ENCODE measurements at places on chromosomes 16 and 17.
A peak's percentile ranks its signal among the peaks of the same experiment; 100 is the strongest.

DNA sequence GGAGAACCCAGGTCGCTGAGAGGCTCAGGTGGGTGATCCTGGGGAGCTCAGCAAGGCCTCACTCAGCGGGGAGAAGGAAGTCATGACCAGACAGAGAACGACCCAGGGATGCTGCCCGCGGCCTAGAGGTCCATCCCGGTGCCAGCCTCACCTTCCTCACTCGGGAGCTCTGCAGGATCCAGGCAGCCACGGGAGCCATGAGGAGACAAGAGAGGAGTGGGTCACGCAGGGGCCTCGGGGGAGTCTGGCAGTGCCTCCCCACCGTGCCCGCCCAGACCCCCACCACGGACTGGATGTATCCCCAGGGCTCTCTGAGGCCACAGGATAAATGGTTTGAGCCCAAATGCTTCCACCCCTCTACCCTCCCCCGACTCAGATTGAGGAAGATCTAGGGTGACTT lies 10.7 kb downstream of the ATP2A3 start:
- DNase-seq, result no peak

- DNase-seq, result no peak
Observed at GRCh38 chr17:37318931-37319594, 56.7 kb upstream of the C17orf78 start.

DNA sequence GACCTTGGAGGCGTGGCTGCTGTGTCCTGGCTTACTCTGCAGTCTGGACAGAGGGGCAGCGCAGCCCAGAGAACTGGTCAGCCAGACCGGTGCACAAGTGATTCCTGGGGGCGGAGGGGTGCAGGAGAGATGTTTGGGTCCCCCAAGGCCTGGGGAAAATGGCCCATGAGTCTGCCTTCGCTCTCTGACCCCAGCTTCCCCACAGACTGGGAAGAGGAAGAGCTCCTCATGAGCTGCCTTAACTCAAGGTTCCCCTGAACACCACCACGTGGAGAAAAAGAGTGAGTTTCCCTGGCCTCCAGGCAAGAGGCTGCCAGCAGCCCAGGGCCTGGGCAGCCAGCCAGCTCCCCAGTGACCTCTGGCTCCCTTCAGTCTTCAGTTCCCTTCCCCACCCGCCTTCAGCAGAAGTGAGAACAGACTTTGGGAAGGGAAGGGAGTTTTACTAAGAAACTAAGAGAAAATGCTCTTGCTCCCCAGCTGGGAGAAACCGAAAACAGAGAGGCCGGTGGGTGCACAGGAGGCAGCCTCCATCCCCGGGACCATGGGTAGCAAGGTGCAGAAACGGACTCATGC lies 2.0 kb upstream of the C17orf99 start:
- DNase-seq, result peak; percentile 55

DNA sequence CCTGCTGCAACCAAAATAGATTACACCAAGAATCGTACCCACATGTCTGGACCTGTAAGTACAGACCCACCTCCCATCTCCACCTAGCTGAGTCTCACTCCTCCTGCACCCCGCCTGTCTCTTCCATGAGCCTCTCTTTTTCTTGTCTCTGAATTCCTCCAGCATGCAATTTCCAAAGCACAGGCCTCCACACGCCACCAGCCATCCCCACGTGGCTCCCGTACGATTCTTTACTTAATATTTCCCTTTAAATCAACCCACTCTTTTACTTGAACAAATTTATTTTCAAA lies 1.2 kb downstream of the RPH3AL start:
- no peak for DNase-seq

DNA sequence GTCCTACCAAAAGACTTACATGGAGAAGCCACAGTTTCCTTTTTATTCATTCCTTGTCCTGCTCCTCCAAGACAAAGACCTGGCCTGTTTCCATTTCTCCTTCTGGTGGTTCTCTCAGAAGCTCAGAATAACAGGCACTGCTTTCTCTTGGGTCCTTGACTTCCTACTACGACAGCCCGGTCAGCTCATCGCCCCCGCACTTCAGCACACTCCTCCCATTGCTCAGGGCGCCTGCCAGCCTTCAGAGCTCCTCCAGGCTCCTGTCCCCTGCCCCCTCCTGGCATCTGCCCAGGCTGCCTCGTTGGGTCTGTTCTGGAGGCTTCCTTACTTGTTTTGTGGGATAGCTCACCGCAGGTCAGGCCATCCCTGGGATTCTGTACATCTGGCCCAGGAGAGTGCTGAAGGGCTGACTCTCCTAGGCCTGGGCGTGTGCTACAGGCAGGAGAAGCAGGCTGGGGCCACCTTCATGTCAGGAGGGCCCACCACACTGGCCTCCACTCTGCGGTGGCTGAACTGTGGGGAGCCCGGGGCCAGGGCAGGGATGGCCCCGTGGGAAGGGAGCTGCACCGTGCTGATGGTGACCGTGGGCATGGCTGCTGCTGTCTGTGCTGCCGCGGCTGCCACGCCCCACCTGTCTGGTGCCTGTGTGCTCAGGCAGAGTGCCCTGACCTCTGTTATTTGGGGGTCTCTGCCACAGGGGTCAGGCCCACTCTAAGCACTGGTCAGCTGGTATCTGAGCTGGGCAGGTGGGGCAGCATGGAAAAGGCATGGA lies 17.7 kb downstream of the TCF25 start:
- no peak for DNase-seq

DNA sequence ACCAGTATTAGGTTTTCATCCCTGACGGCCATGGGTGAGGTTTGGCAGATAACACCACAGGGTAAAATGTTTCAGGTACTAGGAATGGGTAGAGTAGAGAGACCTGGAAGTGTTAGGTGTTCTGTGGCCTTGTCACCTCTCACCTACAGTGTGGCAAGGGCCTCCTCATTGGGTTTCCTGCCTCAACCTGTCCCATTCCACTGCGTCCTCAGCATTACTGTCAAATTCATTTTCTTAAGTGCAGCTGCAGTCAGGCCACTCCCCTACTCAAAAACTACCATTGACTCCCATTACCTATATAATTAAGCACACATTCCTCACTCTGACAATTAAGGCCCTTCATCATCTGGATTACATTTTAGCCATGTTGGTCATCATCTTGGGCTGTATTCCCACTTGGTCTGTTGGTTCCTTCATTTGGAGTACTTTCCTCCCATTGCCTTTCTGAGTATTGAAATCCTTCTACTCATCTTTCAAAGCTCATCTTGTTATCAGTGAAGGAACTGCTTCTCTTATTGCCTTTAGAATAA lies 64.5 kb downstream of the NUP88 start:
- DNase-seq, result no peak

- DNase-seq, result no peak
Observed at GRCh38 chr17:20797292-20797691, 217.8 kb downstream of the CDRT15L2 start.

- peak; percentile 72 for DNase-seq
Observed at GRCh38 chr16:67872631-67873434, at the start of gene EDC4. Gene EDC4 (plus strand): TSS chr16:67873052. CDS start chr16:67873262, 210 bp downstream.

DNA sequence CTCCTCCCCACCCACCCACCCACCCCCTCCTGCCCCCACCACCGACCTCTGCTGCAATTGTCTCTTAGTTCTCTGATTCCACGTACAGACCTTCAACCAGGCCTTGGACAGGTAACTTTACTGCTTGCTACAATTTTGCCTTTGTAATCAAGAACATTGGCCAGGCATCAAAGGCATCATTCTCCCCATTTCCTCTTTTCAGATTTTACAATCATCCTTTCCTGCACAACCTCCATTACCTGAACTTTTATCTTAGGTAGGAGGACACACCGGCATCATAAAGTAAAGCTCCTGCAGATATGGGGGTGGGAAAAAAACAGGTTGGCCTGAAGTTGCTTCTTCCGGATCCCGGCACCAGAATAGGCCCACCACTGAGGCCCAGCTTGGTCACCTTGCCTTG lies 25.7 kb upstream of the SUPT4H1 start:
- DNase-seq, result no peak

DNA sequence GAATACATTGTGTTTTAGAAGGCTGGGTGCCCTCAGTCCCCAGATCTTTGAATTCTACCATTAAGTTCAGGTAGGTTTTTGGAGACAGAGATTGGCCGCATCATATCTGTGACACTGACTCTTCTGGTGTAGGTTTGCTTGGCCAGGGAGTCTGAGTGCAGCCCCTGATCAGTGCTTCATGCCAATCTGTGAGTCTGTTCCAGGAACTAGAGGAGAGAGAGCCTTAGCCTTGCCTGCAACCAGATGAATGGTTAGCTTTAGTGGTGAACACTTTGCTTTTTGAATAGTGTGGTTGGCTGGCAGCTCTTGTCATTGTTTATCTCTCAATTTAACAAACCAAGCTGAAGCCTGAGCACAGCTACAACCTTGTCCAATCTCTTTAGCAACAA lies 87.8 kb downstream of the PLXDC1 start:
- DNase-seq, result no peak

DNA sequence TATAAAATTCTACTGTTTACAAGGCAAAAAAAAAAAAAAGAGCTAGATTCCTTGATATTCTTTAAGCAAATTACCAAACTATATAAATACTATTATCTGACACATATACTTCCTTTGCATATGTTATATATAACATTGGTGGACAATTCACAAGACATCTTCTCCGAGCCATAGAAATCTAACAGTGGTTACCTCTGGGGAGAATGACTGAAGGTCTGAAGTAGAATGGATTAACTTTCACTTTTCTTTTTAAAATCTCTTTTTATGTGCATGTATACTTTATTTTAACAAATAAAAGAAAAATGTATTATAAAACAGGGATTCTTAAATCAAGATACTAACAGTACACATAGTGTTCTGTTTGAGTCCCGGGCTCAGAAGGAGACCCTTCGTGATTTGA lies 131.0 kb downstream of the MRTFB start:
- no peak for DNase-seq

- DNase-seq, result no peak
Observed at GRCh38 chr17:49375544-49375943, 13.5 kb upstream of the ZNF652 start.

- no peak for DNase-seq
Observed at GRCh38 chr17:55518510-55518909, 7.3 kb upstream of the SMIM36 start.

- DNase-seq, result peak; percentile 95
Observed at GRCh38 chr17:35245196-35245486, 2.3 kb downstream of the SLFN5 start.

DNA sequence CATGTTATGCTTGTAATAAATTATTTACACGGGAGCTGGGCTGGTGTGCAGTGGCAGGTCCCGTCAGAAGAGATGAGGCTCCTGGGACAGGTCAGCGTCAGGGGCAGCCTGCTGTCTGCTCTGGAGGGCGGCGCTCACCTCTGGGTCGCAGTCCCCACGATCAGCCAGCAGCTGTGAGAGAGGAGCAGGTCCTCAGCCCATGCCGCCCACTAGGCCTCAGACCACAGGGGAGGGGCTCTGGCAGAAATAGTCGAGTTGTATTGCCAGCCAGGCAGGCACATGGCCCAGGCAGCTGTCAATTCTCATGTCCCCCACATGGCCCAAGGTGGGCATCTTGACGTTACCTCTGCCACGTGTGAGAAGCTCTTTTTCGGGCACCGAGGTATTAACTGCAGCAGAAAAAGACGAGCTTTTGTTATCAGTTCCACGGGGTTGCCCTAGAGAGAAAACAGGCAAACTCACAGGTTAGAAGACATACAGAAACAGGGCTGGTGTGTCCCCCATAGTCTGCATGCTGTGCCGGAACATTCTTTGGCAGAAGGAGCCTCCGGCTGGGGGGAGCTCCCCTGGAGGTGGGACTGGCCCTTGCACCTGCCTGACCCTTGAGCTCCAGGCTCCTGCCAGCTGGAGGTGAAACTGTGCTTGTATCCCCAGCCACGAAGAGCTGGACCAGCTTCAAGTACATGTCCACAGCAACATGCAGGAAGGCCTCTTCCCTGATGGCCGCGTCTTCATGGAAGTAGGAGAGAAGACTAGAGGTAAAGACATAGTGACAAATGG lies 17.4 kb downstream of the ZNF276 start:
- DNase-seq, result no peak

DNA sequence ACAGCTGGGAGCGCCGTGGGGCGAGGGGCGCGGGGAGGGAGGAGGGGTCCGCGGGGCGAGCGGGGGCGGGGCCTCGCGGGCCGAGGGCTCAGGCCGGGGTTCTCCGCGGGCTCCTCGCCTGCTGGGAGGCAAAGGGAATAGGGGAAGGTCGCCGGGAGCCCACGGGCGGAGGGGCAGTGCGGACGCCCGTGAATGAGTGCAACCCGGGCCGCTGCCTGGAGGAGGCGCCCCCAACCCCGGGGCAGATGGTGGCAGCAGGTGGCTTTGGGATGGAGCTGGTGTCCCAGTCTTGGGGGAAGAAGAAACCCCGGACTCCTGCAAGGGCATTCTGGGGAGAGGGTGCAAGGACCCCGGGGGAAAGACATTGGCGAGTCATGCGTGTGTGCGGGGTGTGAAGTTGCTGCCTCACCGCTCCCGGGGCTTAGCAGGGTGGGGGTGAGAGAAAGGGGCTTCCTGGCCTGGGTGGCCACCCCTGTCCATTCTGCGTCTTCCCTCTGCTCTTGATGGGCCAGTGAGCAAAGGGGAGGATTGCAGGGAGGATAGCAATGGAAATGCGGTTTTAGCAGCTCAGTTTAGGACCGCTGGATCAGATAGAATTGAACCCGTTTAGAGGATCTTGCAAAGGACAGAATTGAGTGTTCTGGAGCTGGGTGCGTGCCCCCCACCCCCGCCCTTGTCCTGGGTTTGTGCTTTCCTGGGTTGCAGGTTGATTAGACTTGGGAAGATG lies 526 bp downstream of the KIAA0513 start:
- no peak for DNase-seq

DNA sequence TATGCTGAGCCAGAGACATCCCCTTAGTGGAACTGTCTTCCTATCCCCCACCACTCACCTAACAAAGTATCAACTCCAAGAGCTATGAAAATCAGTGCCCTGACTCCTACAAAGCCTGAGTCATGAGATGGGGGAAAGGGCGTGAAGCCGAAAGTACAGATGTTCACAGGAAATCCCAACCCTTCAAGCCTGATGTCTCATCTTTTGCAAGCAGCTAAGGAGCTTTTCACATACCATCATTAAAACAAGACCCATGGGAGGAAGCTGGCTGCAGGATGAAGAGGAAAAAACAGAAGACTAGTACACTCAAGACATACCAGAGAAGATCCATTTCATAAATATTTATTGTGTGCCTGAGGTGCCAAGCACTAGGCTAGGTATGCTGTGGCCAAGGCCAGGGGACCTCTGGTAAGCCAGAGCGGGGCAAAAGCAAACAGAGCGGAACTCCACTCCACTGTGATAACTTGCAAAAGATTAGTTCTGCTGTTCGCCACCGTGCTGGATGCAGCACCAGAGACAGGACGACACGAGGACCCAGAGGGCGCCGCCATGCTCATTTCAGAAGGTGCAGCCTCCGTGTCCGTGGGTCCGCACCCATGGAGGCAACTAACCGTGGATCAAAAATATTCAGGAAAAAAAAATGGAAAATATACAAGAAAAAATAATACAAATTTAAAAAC lies 4.5 kb upstream of the MNT start:
- DNase-seq, result peak; percentile 92
